Stimulated activated CD4-positive, alpha-beta T cell treated with anti-CD3 and anti-CD28 coated beads, Interleukin-1b, Interleukin-23, amount 100 ng/mL, for 4 hours (primary cell): ENCODE measurements at places on chromosomes 12 and 14.

DNA sequence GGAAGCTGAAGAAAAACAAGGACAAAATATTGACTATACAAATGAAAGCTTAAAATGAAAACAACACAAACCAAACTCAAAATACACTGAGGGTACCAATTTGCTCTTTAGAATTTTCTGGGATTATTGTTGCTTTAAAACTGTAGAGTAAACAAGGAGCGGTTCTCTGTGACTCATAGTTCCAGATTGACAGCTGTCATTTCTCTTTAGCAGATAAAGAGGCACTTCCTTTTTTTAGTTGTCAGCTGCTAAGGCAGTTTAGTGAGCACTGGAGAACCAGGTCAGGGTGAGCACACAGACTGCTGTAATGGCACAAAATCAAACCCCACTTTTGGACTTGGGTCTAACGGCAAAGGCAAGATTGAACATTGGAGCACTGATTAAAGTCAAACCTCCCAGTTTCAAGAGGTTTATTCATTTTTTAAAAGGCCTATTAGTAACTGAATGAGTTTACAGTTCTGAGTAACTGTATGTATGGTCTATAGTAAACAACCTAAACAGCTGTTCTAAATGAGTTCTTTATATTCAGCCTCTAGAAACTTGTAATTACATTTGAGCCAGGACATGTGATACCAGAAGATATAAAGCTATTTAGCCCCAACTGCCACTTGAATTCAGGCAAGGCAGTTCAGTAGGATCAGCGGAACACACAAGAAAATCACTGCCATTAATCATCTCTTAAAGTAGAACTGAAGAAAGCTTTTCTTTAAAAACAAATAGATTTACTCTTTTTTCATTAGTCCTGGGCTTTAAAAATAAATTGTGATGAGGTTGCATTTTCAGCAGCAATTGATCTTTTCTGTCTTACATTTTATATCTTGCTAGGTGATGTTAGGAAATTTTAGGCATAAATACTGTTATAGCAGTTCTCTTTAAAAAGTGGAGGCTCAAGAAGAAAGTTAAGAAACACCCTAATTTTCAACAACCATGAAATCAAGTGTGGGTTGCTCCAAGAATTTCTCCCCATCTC is 71.7 kb upstream of the PRICKLE1 start:
- DNase-seq: no peak

GRCh38 chr14:66111891-66112290 is 374.3 kb upstream of the CCDC196 start:
- DNase-seq: no peak

DNA sequence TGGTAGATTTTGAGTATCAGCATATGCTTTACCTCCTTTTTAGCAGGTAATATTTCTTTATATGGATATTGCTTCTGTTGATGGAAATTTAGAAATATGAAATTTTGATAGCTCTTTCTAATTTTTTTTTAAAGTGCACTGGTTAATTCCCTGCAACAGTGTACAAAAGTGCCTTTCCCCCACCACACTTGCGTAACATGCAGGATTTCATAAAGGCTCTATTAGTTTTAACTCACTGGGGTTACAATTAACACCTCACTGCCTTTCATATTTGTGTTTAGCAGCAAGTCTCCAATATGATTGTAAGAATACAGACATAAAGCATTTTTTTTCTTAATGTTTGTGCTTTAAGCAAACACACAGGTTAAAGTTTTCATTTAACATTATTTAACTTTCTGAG is 25.6 kb downstream of the MNAT1 start:
- no peak for DNase-seq

- DNase-seq: no peak
Observed at GRCh38 chr14:50967103-50967502, 22.8 kb upstream of the PYGL start.

DNA sequence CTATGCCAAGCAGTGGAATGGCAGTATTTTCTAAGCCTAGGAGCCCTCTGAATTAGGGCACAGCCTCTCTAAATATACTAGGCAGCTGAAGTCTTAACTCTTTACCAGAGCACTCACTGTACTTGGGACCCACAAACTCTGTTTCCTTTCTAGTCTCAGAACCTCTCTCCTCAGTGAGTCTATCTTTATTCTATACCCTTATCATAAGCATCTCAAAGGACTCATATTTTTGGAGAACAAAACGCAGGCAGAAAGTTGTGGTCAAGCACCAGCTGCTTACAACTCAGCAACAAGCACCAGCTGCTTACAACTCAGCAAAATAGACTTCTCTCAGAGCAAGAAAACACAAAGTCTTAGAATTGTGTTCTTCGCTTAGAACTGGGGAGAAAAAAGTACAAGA is 993 bp downstream of the CCDC196 start:
- no peak for DNase-seq

DNA sequence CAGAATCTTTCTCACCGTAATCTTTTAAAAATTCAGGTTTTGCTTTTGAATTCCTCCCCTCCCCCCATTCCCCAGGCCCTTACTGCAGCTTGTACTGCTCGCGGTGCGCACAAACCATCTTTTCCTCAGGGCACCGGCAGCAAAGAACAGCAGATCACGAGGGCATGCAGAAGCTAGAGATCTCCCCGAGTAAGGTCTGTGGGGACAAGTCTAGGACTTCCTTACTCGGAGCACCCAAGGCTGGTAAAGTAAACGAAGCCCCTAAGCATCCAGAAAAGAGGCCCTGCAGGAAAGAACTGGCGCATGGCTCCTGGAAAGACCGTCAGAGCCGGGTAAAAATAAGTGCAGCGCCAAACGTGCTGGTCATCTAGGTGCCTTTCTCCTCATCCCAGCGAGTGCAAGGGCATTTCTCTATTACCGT is 727 bp downstream of the LDHB start:
- DNase-seq: peak; percentile 26
